ENCODE measurements at places on chromosomes 12 and 14. TPM values are rescaled to one million over a fixed set of nuclear protein-coding genes. Genes with fewer than 3 reads are reported as not detected.

The PIWIL1 gene
- 203 TPM for polyA plus RNA-seq

The FITM1 gene
- polyA plus RNA-seq, result 3.7 TPM

The NID2 gene
- 10.6 TPM for polyA plus RNA-seq

The RND1 gene
- 1.2 TPM for polyA plus RNA-seq

The DHRS2 gene
- 4.1 TPM for polyA plus RNA-seq

The IFT81 gene
- 20.1 TPM for polyA plus RNA-seq

The SERPINA12 gene
- polyA plus RNA-seq, result not detected

The DAO gene
- 0.46 TPM for polyA plus RNA-seq
